ENCODE measurements at places on chromosomes 7 and 10.

DNA sequence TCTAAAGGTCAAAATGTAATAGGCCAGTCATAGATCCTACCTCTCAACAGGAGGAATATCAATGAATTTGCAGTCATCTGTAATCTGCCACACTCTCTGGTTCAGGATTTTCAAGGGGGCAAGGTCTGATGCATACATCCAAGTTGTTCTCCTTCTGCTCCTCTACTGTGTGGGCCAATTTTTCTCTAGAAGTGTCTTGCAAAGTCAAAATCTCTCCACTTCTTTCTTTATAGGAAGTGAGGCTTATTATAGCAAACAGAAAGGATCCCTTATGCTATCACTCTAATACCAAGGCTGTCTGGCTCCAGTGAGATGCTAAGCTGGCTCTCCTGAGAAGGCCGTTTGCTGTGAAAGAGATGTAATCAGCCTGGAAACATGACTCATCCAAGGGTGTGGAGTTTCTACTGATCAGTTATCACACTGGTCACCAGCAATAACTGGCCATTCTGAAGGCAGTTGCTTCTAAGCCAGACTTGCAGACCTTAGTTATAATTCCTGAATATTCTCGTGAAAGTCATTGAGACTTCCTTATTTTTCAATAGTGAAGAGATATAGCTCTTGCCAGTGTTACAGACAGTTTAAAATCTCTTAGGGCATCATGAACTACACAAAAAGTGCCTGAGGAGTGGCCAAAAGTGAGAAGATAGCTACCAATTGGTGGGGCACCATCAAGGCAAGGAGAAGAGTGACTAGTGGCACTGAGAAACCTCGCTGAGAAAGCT, 43.2 kb upstream of the LRGUK start:
- DNase-seq: no peak

DNA sequence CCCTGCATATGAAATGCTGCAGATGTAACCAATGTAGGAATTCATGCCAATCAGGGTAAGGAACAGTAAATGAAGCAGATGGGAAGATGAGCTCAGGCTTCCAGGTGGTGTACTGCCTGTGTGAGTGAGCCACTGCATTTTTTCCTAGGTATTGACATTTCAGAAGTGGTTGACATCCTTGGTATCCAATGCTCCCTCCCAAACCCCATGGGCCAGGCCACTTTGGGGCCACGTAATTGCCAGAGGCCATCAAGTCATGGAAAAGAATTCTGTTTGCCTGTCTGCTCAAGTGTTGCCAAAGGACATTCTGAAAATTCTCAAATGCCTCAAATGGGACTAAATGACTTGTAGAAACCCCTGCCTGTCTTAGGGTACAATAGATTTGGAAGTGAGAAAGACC, 384.6 kb downstream of the GATA3 start:
- no peak for DNase-seq

GRCh38 chr10:30011396-30011795, 48.0 kb downstream of the JCAD start:
- no peak for DNase-seq

DNA sequence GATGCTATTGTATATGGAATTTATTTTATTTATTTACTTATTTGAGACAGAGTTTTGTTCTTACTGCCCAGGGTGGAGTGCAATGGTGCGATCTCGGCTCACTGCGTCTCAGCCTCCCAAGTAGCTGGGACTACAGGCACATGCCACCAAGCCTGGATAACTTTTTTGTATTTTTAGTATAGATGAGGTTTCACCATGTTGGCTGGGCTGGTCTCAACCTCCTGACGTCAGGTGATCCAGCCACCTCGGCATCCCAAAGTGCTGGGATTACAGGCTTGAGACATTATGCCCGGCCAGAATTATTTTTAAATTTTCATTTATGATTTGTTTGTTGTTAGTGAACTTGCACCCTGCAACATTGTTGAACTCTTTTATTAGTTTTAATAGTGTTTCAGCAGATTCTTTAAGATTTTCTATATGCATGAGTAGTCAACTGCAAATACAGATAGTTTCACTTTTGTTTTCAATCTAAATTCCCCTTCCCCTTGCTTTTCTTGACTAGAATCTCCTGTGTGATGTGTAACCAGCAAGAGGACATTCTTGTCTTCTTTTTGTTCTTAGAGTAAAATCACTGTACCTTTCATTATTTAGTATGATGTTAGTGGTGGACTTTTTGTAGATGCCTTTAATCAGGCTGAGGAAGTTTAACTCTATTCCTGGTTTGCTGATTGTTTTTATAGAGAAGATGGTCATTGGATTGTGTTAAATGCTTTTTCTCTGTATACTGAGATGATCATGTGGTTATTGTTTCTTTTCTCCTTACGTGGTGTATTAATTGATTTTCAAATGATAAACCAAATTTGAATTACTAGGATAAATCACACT, 27.8 kb downstream of the ZNF33A start:
- no peak for DNase-seq

- no peak for DNase-seq
Observed at GRCh38 chr7:139488810-139489209, 5.3 kb upstream of the KLRG2 start.

- DNase-seq: no peak
Observed at GRCh38 chr7:43634384-43634783, 51.5 kb downstream of the STK17A start.

DNA sequence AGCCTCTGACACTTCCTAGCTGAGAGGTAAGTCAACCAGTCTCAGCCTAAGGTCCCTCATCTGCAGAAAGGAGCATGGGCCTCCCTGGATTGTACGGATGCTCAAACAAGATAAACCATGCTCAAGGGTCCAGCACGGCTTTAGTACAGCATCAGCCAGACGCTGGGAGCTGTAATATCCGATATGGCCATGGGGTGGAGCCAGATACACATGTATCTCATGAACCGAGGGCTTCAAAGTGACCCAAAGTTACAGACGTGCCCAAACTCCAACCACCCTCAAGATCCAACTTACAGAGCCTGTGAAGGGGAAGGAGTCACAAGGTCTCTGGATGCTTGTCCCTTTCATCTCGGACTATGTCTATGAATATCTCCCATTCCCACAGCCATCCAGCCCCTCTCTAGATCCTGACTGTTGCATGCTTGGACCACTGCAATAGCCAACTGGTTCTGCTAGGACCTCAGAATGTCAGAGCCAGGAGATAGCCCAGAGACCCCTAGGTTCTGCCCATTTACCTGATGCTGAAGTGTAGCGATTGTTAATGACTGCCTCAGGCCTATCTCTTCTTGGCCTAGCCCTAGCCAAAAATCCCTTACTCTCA, 142.4 kb downstream of the SH3PXD2A start:
- peak; percentile 82 for DNase-seq

- peak; percentile 46 for DNase-seq
Observed at GRCh38 chr7:130875265-130875741, 141.3 kb upstream of the KLF14 start.

- DNase-seq: peak; percentile 1
Observed at GRCh38 chr7:120337308-120337907, 64.4 kb downstream of the KCND2 start.

DNA sequence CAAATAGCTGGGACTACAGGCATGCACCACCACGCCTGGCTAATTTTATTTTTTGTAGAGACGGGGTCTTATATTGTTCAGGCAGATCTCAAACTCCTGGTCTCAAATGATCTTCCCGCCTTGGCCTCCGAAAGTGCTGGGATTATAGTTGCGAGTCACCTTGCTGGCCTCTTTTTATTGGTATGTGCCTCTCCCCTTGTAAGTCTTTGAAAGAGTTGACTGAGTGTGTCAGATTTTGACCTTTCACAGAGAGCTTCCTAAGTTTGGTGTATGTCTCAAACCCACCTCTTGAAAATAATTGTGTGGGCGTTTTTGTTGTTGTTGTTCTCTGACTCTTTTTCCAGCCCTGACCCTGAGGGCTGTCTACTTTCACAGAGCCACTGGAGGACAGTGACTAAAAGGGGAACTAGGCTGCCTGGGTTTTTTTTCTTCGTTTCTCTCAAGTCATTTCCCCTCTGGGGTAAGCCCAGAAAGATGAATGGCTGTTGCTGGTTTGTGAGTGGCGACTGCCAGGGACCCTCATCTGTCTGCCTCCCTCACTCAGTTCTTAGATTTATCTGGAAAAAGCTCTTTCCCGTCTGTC, 262.8 kb downstream of the ZEB1 start:
- no peak for DNase-seq

GRCh38 chr10:85673270-85673669, 693.3 kb downstream of the GRID1 start:
- DNase-seq: no peak

GRCh38 chr7:34575006-34575405, 83.0 kb upstream of the NPSR1 start:
- DNase-seq: no peak

Data from neuronal stem cell (in vitro differentiated cells).